Hematopoietic multipotent progenitor cell treated with erythropoietin and hydrocortisone succinate and interleukin-3 and kit ligand, for 4 days (in vitro differentiated cells): ENCODE measurements at places on chromosomes 6 and 20.

GRCh38 chr6:1825926-1826325 lies 216.2 kb downstream of the FOXC1 start:
- no peak for DNase-seq

GRCh38 chr20:63782051-63782471 lies 42.5 kb downstream of the SLC2A4RG start:
- DNase-seq, result no peak

DNA sequence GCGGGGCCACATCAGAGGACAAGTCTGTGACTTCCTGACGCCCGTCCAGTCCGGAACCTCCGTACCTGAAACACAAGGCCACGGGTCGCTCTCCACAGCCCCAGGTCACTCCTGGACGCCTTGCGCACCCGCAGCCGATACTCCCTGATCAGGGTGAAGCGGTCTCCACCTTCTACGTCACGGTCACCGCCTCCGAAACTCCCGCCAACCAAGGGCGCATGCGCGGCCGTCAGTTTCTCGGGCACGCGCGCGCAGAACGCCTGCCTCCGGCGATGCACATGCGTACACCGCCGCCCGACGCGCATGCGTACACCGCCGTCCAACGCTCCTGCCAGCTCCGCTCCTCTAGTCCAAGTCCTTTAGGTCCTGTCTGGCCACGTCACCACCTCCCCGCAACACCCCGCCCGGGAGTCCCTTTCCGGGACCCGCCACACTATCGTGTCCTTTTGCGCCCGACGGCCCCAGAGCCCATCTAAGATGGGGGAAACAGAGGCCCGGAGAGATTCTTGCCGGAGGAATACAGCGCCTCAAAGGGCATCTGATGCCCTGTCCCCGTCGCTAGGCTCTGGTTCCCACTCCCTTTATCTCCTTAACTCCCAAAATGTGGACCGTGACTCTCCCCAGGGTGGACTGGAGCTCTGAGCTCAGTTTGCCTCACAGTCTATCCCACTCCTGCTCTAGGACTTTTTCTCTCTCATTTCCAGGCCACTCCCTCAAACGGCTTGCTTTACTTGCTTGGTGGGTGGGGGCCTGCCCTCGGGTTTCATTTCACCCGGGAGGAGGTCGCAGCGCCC lies at the start of gene DSN1:
TSS of gene DSN1 (minus strand) at position 167 of the 794 bp plus-strand sequence. CDS start 2,305 bp downstream, outside the sequence.
- peak; percentile 99 for DNase-seq

DNA sequence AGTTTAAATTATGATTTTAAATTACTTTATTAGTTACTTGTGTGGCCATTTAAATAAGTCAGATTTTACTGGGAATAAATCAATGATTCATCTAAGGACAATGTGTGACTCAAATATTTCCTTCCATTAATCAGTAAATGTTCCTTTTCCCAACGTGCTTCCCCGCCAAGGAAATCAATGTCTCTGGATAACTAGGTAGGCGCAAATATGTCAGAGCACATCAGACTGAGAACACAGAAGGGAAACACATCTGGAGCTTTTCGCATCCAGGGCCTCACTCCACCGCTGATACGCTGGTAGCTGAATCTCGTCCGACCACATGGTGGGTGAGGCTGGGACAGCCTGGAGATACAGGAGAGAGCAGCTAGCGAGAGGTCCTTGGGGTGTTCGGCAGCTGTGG lies 56.4 kb upstream of the RPS6KA2 start:
- no peak for DNase-seq

GRCh38 chr6:141347086-141347485 lies 785.6 kb upstream of the GJE1 start:
- no peak for DNase-seq

- DNase-seq, result no peak
Observed at GRCh38 chr6:81138236-81138635, 614.2 kb downstream of the TENT5A start.

DNA sequence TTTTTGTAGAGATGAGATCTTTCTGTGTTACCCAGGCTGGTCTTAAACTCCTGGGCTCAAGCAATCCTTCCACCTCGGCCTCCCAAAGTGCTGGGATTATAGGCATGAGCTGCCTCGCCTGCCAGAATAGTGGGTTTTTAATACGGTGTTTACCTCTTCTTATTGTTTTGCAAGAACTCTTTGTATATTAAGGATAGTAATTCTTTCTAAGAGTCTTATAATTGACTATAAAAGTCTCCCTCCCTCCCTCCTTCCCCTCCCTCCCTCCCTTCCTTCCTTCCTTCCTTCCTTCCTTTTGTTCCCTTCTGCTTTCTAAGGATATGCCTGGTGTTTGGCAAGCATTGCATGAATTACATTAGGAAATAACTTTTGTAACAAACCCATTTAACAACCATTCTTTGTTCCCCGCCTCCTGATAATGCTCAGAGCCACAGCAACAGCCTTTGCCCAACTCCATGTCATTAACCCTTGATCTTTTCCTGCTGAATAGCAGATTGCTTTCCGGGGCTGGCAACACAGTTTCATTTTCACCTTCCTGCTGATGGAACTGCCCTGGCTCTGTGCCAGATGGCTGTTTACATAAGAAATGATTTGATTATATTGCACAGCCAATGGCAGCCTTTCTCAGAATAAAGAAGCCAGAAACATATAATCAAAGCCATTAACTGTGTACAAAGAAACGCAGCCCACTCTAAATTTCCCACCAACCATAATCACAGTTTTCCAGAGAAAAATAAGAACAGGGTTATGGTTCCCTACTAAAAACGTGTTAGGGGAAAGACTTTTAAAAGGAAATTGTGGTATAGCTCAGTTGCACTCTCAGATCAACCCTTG lies 143.7 kb upstream of the PTPN1 start:
- peak; percentile 62 for DNase-seq

DNA sequence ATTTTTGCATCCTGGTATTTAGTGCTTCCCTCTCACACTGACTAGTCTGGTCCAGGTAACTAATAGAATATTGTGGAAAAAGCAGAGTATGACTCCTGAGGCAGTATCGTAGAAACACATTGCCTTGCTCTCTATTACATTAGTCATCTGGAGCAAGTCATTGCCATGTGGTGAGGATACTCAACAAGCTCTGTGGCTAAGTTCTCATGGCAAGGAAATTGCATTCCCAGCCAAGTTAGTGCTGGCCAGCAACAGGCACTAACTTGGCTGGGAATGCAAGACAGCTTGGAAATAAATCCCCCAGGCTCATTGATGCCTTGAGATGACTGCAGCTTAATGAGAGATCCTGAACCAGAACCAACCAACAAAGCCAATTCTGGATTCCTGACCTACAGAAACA lies 39.7 kb upstream of the HTR1B start:
- DNase-seq, result no peak

DNA sequence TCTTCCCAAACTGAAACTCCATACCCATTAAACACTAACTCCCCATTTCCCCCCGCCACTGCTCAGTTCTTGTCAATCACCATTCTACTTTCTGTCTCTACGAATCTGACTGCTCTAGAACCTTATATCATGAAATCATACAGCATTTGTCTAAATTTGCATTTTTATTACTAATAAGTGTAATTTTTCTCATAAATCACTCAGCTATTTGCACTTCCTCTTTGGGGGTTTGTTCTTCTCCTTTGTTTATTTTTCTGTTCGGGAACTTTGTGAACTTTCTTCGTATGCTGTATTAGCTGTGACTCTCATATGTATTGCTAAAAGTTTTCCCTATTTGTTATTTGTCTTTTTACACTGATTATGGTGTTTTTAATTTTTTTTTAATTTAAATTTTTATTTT lies 152.2 kb downstream of the SLC16A10 start:
- DNase-seq, result peak; percentile 18

DNA sequence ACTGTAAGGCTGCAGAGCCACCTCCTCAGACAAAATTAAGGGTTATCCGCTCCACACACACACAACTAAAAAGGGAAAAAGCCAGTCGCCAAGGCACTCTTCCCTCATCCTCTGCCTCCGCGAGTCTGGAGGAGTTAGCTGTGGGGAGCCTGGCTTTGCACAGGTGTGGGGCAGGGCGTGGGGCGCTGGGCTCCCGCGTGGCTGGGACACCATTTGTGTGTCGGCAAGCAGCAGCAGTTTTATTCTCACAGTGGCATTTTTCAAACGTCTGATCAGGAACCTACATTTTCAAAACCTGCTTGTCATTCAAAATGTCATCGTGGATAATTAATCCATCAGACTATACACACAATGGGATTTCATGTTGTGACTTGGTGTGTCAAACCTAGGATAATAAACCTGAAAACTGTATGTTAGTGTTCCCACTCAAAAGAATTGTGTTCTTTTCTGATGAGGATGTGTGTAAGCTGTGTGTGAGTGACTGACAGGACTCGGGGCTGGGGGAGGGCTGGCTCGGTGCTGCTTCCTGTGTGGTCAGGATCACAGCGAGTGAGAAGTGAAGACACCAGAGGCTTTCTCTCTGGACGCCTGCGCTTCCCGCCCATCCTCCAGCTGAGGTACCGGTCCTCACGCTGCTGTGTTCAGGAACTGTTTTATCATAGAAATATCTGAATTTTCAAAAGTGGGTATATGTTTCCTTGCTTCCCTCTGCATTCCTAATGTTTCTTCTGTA lies 83.1 kb downstream of the IRF4 start:
- DNase-seq, result peak; percentile 82

GRCh38 chr6:105681061-105681460 lies 278.2 kb upstream of the PREP start:
- no peak for DNase-seq

DNA sequence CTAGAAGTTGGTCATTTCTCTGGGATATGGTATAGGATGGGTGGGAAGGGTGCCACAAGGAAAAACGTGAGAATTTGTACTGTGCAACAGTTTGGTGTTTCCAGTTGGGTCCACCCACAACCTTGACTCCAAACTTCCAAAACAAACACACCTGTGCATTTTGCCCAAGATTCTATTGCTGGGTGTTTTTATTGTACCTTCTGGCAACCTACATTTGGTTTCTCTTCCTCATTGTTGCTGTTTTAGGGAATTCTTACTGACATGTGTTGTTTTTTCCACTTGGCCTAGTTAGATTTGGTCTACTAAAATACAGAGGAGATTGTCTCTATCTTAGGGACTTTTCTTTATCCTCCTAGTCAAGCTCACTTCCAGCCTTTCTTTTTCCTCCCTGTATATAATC lies 16.7 kb downstream of the TULP4 start:
- DNase-seq, result no peak

GRCh38 chr20:59164686-59165391 lies 1.2 kb downstream of the ZNF831 start:
- no peak for DNase-seq

GRCh38 chr20:44496976-44497375 lies 21.3 kb downstream of the TTPAL start:
- DNase-seq, result no peak

DNA sequence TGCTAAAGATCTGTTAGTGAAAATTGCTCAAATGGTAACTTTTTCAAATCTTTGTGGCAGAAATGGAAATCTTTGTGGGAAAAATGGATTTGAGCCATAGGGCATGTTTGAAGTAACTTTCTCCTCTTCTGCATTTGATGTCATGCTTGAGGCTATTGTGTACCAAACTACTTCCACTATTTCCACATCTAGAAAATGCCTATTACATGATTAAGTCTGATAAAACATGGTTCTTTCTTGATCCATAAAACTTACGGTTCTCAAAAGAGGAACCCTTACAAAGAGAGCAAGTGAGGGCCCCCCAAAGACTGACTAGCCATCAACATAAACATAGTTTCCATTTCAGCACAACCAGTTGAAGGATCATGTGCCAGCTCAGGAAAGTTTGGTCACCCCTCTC lies 150.6 kb downstream of the NFATC2 start:
- no peak for DNase-seq

DNA sequence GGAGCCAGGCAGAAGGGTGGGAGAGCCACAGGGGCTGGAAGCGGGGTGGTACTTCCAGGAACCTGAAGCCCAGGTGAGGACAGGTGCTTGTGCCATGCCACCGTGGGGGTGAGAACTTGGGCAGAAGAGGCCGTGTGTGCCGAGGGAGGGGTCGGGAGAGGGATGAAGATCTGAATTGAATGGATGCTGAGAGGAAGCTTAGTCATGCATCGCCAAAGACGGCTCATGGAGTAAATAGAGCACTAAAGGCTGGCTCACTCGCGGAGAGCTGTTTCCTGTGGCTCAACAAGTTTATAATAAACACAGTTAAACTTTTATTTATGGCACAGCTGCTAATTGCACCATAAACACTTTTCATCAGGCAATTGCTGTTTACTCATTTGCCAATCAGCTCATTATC lies 21.7 kb upstream of the MYT1 start:
- DNase-seq, result no peak
